GM12878 (cell line): ENCODE measurements at places on chromosomes 1 and 21.

DNA sequence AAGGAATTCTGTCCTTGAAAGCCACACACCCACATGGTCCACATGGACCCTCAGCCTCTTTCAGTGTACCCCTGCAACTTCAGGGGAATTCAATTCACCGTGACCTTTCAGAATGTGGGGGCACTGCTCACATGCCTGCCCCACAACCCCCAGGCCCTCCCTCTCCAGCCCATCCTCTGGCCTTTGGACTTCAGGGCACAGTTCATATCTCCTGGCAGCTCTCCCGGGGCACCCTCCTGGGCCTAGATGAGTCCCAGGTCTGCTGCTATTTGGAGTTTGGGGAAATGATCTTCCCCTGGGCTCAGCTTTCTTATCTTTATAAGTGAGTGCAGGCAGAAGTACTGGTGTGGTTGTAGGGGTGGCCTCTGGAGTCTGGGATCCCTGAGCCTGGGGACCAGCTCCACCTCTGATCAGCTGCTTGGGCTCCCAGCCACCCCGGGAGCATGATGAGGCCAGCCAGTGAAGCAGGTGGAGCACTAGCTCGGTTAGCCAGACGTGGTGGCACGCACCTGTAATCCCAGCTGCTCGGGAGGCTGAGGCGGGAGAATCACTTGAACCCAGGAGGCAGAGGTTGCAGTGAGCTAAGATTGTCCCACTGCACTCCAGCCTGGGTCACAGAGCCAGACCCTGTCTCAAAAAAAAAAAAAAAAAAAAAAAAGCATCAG lies 15.8 kb downstream of the C1orf167 start:
- no peak for DNase-seq

DNA sequence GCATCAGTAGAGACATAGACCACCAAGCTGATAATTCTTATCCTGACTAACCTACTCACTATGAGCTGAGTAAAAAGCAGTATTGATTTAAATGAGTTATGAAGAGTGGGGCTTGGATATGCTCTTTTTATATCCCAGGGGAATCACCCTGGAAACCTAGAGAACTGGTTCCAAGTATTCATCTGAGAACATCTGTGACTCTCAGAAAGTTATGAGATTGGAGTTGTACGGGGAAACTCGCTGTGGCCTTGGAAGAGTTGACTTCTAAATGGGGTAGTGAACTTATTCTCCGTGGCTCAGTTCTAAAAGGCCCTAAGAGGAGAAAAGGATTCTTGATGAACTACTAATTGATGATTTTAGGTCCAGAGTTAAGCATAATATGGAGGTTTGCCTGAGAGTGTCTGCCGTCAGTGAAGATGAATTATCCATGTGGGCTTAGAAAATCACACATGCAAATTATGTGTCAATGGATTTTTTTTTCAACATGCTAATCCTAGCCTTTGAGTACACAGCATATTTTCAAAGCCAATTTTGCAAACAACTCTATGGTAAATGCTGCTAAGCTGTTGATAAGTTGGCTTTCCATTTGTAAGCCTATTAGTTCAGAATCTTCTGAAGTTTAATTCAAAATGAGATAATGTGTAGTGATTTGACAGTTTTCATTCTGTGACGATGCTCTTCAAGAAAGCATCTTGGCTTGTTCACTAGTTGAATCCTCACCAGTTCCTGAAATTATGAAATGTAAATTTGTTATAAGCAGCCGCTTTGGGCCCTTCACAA lies 122.7 kb downstream of the FGGY start:
- no peak for DNase-seq

- no peak for DNase-seq
Measured at GRCh38 chr1:170853867-170854266, 81.5 kb upstream of the MROH9 start.

DNA sequence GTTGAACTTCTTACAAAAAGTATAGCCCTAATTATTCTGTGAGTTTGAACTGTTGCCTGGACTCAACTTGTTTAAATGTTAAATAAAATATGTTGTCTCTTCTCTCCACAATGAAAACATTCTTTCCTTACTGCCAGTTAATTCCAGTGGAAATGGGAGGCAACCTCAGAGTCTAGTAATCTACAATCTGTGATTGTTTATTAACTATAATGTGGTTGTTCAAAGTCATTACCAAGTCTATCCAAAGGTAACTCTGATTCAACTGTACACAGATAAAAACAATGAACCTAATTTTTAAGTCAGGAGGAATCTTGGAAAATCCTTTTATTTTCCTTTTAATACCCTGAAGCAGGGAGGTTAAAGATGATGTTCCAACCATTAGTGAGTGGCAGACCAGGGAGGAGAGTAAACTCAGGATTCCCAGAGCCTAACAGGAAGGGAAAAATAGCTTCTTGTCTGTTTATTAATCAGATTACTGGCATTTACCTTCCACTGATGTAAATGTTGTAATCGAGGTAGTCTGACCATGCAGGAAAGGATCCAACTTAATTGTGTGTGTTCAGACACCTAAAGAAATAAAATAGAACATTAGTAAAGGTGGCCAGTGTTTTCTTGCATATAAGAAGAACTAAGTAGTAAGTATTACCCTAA lies 57.1 kb upstream of the TBX15 start:
- DNase-seq = no peak

DNA sequence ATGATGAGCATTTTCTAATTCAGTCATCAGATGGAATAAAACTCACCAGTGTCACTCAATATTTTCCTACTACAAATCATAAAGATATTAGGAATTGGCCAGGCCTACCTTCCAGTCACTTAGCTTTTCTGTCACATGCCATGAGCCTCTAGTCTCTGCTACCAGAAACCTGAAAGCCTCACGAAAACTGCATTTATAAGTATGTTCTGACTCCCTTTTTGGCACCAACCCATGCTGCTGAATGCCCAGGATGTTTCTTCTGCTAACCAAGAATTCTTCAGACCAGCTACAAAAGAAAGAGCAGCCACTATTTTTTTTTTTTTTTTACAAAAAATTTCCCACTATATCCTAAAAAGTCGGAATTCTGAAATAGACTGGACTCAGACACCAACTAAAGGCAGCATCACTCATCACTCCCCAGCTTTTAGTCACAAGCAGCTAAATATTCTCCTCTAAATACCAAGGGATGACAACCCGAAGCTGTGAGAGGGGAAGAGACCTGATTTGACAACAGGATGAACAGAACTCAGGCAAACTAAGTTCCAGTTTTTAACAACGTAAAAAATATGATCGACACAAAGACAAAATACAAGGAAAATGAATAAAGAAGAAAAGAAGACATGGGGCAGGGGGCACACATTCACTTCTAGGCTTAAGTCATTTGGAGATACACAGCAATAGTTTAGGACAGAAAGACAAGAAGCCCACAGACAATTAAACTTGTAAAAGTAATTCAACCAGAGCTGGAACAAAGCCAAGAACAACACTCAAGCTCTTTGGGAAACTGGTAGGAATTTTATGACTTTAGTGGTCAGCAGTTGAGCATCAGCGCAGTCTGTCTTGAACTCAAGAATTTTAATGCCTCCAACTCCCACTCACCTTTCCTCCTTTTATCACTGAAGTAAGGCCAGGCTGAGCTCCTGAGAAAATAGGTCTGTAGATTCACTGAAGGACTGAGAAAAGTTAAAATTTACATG lies 1.7 kb downstream of the DCAF8 start:
- DNase-seq = no peak

DNA sequence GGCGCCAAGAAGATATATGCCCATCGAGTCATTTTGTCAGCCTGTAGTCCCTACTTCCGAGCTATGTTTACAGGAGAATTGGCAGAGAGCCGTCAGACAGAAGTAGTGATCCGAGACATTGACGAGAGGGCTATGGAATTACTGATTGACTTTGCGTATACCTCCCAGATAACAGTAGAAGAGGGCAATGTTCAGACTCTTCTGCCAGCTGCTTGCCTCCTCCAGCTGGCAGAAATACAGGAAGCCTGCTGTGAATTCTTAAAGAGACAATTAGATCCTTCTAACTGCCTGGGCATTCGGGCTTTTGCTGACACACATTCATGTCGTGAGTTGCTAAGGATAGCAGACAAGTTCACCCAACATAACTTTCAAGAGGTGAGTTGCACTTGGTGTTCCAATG lies 19.1 kb downstream of the KLHL20 start:
- no peak for DNase-seq

- no peak for DNase-seq
Measured at GRCh38 chr1:53573522-53573921, 114.3 kb downstream of the DMRTB1 start.

DNA sequence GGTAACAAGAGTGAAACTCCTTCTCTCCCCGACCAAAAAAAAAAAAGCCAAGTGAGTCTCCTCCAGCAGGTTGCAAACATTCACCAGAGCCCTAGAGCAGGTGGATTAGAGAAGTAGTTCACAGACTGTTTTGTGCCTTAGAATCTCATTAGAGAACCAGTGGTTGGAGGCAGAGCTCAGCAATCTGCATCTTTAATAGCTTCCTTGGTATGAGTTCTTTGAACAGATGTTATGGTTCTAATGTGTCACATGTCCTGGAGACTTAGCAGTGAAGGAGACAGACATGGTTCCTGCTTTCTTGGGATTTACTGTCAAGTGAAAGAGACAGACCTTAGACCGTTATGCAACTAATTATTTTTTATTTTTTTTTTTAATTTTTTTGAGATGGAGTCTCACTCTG lies 26.8 kb downstream of the SESN2 start:
- no peak for DNase-seq
